T follicular helper cell (primary cell): ENCODE measurements at places on chromosomes 16 and 17.

- DNase-seq = no peak
Measured at GRCh38 chr16:27483624-27484023, 66.1 kb downstream of the GTF3C1 start.

DNA sequence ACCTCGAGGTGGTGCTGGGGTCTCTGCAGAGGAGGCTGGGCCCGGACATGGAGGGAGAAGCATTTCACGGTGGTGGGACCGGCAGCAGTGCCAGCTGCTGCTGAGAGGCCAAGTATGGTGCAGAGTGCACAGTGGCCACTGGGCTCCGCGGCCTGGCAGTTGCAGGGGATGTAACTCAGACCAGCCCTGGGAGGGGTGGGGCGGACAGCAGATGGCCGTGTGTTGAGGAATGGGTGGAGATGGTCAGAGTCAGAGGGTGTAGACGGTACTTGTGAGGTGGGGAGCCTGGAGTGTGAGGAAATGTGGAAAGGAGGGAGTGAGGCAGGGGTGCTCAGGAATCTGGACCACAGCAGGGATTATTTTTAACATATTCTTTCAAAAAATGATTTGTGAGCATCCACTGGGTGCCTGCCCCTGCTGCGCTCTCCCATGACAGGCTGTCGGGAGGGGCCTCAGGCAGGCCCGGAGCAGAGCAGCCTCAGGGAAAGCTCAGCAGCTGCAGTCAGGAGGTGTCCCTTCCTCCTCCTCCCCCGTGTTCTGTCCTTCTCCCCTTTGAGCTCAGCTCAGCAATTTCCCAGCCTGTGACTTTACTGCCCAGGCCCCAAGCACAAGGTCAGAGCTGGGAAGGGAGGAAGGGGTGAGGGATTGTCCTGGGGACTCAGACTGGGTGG lies 113.1 kb downstream of the RAP1GAP2 start:
- DNase-seq = no peak

DNA sequence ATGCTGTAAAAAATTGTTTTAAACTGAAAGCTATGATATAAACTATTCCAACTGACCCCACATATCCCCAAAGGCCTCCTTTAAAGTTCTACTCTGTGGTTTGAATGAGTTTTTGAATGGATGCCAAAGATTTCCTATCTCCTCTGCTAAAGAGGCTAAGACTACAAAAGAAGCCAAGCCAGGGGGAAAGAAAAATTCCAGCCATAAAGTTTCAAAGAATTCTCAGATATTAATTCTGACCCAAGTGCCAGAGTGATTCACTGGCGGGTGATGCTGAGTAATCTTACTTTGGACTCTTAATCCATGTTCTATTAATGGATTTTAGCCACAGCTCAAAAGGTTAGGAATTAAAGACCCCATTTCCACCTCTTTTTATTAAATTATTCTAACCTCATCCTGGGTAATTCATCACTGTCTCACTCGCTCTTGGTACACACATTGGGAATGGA lies 60.7 kb downstream of the HS3ST3A1 start:
- no peak for DNase-seq

GRCh38 chr17:17938388-17939107 lies 33.7 kb downstream of the TOM1L2 start:
- no peak for DNase-seq

GRCh38 chr17:76351526-76352071 lies 2.1 kb downstream of the PRPSAP1 start:
- DNase-seq = no peak

DNA sequence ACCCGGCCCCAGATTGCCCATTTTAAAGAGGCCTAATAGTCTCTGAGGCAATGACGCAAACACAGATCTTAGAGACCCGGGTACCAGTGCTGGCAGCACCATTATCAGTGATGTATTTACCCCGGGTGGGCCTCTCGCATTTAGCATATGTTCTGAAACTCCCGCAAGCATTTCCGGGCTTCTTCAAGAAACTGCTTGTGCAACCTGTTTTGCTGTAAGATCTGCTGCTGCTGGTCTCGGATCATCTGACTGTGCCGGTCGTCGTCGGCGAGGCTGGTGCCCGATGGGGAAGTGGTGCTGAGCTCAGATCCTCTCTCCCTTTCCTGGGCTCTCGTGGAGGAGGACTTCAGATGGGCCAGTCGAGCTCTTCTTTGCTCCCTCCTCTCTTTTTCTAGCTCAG lies 12.5 kb downstream of the CEP295NL start:
- peak; percentile 41 for DNase-seq

DNA sequence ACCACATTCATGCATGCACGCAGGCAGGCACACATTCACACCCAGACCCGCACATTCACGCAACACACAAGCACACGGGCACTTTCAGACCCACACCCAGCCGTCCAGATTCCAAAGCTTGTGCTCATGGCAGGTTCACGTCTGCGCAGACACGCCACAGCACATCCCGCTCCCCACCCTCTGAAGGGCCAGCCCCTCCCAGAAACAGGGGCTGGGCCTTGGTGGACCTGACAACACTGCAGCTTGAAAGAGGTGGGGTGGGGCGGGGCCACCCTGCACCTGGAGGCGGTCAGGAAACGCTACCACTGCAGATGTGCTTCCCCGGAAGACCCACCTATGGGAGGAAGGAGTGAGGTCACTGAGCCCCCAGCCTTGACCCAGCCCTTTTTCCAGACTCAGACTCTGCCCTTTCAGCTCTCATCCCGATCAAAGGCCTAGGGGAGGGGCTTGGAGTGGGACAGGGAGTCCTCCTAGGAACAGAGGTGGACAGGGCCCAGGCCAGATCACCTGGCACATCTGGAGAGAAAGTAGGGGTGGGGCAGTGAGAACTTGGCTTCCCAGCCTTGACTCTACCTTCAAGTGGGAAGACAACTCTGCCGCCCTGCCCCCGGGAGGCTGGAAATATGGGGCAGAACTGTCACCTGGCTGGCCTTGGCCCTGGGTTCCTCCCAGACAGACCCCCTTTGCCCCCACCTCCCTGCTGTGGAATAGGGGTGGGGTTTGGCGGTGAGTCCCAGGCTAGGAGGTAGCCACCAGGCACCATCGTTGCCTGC lies 11.0 kb downstream of the P3H4 start:
- DNase-seq = no peak

GRCh38 chr17:14302091-14302430 lies 1.2 kb downstream of the HS3ST3B1 start:
- DNase-seq = peak; percentile 34

DNA sequence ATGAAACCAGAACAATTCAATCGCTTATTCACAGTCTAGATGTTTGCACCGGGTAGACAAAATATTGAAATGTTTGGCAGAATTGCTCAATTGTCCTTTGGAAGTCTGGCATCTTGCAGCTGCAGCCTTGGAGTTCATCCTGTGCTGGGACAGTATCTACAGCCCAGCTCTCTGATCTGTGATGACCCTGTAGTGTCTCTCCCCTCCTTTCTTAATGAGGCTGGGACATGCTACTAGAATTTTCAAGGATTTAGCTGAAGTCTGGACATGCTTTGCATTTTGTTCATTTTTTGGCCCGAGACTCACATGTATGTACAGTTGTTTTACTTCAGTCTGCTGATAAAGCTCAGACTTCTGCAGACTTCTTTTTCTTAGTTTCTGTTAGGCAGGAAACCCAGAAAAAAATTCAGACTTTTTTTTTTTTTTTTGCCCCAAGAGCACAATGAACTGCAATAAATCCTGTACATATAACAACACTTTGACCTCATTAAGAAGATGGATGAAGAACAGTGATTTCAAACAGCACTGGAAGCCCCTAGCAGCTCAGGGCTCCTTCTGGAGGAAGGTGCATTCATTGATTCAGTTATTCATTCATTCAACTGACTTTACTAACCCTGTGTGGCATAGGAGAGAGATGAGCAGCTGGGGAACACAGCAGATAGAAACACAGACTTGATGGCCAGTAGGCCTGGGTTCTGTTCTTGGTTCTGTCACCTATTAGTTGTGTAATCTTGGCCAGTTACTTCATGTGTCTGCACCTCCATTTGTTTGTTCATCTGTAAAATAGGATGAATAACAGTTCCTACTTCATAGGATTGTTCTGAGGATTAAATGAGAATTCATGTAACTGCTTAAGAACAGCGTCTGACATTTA lies 210.0 kb downstream of the MAP2K4 start:
- no peak for DNase-seq

DNA sequence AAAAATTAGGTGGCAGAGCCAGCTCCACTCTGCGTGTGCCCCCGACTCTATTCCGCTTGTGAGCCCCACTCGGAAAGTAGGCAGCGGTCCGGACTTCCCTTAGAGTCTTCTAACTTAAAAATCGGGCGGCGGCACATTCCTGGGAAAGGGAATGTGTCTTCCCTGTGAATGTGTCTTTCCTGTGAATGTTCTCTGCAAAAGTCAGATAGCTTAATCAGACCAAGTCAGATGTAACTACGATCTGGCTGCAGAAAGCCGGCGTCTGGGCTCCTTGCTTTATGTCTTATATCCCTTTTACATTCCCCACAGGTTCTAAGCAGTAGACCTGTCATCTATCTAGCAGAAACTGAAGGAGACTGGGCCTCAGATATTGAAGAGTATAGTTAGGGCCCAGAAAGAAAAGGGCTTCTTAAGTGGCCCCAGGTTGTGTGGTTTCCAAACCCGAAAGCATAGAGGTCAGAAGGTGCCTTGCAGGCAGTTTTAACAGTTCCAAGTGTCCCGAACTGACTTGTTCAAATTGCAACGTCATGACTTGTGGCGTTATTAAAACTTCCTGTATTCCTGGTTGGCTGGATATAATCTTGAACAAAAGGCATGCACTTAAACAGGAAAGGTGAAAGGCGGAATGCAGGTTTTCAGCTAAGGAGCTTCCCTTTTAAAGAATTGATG lies 601 bp downstream of the PHKB start:
- DNase-seq = no peak

DNA sequence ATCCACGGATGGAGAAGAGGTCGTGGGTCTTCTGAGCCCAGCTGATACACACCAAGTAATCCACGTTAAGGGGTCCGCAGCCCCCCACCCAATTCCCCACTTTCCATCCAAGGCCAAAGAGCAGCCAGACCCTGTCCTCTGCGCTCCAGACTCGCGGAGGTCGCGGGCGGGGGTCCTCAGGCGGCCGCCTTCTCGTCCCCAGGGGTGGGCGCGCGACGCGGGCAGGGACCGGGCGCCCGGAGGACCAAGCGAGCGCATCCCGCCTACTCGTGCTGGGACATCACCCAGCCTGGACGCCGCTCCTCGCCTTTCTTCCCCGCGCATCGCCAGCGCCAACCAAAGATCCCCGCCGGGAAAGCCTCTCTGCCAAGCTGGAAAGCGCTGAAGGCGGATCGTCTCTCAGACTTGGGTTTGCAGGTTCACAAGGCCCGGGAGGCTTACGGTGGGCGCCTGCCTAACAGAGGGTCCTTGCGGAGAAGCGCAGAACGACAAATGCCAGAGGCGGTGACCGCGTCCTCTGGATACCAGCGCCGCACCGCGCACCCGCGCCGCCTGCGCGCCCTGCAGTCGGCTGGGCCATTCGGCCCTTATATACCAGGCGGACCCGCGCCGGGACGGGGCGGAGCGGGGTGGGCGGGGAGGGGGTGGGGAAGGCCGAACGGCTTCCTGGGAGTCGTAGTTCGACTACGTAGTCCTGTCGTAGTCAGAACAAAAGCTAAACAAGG lies 471.6 kb downstream of the SOX9 start:
- DNase-seq = no peak

GRCh38 chr17:83086199-83086880 lies 6.9 kb downstream of the METRNL start:
- no peak for DNase-seq

- peak; percentile 36 for DNase-seq
Measured at GRCh38 chr16:1723450-1724147, 17.6 kb downstream of the MAPK8IP3 start.

- DNase-seq = no peak
Measured at GRCh38 chr16:74438492-74438979, 17.3 kb upstream of the CLEC18B start.

DNA sequence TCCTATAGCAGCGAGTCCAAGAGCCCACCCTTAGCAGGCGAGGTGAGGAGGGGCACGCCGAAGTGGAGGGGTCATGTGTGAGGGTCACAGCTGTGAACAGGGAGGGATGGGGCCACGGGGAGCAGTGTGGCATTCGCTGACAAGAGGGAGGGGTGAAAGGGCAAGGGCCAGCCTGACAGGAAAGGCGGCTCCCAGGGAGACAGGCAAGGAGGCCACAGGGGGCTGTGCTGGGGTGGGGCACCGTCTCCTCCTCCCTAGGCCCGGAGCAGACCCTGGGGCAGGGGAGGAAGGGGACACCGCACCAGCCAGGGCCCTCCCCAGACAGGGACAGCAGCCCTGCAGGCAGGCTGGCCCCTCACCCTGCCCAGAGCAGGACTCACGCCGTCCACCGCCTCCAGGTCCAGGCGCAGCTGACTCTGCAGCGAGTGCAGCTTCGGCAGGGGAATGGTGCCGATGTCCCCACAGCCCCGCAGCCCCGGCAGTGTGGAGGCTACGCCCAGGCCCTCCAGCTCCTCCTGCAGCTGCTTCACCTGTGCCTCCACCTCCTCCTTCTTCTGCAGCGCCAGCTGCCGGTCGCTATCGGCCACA lies 15.1 kb downstream of the GNPTG start:
- DNase-seq = no peak
